ENCODE measurements at places on chromosomes 6 and 20.

GRCh38 chr6:100468016-100468622 is 3.4 kb upstream of the SIM1 start:
- DNase-seq = no peak

- DNase-seq = no peak
Measured at GRCh38 chr20:38023181-38024001, 9.9 kb downstream of the TTI1 start.

DNA sequence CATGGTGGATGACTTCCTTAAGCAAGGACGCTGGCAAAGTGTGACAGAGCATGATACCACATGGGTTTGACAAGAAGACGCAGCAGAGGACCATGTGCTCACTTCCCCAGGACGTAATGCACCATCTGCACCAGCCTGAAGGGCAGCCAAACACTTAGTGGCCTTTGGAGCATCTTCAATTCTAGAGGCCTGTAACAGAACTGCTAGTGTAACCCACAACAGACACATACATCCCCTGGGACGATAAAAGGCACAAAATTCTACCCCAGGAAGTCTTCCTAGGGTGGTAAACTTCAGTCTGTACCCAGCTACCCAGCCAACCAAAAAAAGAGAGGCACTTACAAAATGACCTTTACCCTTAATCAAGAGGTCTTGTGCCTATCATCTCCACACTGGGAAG is 9.2 kb upstream of the CPNE1 start:
- no peak for DNase-seq

DNA sequence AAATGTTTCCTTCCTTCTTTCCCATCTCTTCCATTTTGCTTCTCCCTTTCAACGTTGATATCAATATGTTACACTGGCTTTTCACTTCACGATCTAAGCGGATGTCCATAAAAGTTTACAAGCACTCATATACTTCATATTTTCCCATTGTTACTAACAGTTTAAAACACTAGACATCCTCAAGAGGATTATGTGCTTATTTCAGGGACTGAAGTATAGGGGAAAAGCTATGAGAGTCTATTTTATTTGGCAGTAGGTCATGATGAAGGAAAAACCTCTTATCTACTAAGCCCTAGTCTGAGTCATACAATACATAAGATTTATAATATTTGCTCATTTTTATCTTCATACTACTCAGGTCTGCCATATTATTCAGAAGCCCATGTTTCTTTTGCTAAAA is 20.6 kb upstream of the EPB41L2 start:
- no peak for DNase-seq

DNA sequence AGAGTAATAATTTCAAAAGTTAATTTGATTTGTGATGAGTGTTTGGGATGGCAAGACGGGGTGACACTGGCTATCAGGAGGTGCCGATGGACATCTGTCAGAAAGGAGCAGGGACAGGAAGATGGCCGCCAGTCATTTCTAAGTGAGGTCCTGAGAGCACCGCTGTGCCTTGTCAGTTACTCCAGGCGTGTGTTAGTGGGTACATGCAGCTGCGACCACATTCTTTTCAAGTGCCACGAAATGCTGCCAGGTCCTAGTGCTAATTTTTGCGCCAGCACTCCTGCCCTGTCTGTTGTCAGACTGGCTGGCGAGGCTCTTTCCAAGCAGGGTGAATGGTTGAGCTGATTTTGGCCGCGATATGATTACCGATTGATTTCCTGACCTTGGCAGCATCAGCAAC is 64.6 kb upstream of the INSM1 start:
- no peak for DNase-seq

DNA sequence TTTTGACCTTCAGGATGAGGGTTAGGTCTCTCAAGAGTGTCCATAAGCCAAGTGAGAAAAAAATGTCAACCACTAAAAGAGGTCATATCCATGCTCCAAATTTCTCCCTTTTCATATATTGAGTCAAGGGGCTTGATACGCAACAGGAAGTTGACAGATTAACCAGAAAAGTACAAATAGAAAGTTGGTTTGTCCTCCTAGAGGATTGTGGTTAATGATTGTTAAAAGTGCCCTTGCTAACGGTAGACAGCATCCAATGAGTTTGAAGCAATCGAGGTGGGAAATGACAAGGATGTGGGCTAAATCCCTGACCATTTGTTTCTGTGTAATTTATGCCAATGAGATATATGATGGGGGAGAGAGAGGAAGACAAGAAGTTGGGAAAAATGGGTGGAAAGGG is 18.1 kb upstream of the HBS1L start:
- DNase-seq = no peak

DNA sequence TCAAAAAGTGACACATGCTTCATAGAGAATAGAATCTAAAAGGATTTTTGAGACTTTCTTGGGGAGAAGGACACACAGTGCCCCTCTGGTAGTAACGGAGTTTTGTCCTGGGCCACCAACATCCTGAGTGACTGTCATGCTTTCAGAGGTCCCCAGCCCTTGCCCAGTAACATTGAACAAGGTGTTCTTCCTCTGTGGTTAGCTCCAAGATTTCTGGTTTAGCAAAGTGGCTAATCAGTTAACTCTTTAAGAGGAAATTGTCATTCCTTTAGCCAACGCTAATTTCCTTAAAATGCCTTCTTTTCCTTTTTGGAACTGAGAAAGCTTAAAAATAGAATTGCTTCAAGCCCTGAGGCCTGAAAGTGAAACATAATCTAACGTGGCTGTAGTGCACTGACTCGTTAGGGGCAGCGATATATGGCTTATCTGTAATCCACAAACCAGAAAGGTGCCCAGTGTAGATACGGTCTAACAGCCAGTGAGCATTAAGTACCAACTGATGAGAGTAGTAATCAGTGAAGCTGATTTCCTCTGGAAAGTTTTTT is 7.8 kb downstream of the E2F3 start:
- peak; percentile 75 for DNase-seq

DNA sequence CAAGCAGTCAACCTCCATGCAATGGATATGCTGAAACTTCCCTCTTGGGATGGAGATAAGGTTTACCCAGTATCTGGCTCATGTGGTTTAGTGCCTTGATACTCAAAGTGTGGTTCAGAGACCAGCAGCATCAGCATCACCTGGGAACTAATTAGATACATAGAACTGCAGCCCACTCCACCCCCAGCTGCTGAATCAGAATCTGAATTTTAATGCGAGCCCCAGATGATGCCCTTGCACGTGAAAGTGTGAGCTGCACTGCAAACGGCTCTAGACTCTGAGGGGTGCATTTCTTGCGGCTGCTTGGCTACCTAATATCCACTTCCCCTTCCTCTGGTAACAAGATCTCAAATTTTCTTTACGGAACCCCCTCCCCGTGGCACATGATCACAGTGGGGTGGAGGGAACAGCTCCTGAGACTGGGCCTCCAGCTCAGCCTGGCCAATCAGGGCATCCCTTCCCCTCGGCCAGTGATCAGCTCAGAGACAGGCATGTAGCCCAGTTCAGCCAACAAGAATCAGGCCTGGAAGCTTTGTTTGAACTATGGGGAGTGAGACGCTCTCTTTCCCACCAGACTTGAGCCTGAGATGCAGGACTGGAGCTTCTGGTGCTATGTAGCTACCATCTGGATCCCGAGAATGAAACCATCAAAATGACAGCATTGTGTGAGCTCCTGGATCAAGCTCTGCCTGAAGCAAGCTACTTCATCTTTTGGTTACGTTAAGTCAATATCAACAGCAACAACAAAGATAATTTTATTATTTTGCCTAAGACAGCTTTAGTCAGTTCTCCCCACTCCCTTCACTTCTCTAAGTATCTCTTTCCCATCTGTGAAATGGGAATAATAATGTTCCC is 12.8 kb downstream of the KCNK15 start:
- no peak for DNase-seq

DNA sequence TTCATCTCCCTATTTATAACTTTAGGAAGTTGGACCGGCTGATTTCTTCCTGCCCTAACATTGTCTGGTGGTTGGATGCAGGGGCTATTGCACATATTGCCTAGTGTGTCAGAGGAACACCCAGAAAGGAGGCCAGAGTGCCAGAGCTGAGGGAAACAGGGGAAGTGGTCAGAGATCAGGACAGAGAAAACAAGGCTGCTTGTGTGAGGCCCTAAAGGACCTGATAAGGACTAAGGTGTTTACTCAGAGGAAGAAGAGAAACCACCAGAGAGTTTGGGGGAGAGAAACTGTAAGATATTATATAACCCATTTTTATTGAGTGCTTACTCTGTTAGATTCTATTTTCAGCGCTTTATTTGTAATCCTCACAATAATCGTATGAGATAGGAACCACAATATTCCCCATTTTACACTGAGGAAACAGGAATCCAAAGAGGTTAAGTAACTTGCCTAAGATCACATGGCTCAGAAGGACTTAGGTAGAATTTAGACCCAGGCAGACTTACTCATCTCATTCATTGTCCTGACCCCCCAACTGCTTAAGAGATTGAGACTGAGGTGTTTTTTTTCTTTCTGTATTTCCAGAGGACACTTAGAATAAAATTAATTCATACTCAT is 54.0 kb upstream of the REV3L start:
- DNase-seq = peak; percentile 12

- no peak for DNase-seq
Measured at GRCh38 chr6:163753430-163753829, 338.9 kb downstream of the QKI start.

DNA sequence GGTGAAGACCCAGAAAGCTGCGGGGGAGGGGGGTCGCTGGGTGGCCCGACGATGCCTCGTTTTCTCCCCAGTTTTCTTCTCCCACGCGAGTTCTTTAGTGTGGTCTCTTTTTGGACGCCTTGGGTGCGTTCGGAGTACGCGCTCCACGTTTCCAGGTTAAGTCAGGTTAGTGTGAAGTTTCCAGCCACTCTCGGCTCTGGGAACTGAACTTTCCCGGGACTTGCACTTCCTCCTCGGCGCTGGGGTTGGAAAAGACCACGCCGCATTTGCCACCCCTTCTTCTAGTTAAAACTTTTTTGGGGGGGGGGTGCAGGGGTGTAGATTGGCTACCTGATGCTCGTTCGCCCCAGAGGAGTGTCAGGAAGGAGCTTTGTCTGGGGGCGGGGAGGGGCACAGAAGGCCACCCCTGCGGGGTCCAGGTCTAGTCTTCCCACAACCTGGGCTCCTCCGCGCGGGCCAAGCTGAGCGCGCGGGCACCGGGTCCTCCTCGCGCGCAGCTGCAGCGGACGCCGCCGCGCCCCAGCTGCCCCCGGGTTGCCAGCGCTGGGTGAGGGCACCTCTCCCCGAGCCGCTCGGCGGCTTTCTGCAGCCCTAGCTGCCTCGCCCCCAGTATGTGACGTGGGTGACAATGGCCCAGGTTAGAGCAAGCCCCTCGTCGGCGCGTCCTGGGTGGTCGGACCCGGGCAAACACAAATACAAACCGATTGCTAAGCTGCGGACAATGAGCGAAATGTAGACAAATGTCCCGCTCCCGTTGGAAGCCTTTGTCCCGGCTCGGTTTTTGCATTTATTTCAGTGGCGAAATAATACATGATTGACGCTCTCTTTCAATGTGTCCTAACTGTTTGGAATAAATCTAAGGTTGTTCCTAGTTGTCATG is 1.7 kb upstream of the NKX2-2 start:
- no peak for DNase-seq

- peak; percentile 37 for DNase-seq
Measured at GRCh38 chr20:19688031-19688806, 69.8 kb upstream of the RIN2 start.

GRCh38 chr6:7848229-7848628 is 62.4 kb downstream of the TXNDC5 start:
- peak; percentile 80 for DNase-seq

GRCh38 chr20:51800872-51801121 is 1.5 kb downstream of the SALL4 start:
- DNase-seq = no peak

GRCh38 chr6:160277546-160277945 is 18.9 kb upstream of the SLC22A2 start:
- DNase-seq = no peak

- DNase-seq = no peak
Measured at GRCh38 chr6:31007694-31008093, 2.6 kb upstream of the MUC22 start.

GRCh38 chr20:15895126-15895525 is 678.1 kb downstream of the KIF16B start:
- no peak for DNase-seq

GRCh38 chr6:53309059-53309900 is 39.5 kb downstream of the ELOVL5 start:
- DNase-seq = peak; percentile 90

DNA sequence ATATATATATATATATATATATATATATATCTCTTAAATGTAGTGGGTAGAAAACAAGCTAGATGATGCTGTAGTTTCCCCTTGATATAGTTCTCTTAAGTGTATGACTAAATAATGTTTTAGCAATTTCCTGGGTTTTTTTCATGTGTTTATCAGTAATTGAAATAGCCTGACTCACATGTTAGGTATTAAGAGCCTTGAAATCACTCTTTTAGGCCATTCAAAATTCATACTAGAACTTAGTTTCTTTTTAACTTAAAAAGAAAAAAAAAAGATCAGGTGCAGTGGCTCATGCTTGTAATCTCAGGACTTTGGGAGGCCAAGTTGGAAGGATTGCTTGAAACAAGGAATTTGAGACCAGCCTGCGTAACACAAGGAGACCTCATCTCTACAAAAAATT is 44.1 kb downstream of the NKX2-4 start:
- no peak for DNase-seq

GRCh38 chr20:6232436-6232835 is 109.6 kb upstream of the FERMT1 start:
- no peak for DNase-seq

DNA sequence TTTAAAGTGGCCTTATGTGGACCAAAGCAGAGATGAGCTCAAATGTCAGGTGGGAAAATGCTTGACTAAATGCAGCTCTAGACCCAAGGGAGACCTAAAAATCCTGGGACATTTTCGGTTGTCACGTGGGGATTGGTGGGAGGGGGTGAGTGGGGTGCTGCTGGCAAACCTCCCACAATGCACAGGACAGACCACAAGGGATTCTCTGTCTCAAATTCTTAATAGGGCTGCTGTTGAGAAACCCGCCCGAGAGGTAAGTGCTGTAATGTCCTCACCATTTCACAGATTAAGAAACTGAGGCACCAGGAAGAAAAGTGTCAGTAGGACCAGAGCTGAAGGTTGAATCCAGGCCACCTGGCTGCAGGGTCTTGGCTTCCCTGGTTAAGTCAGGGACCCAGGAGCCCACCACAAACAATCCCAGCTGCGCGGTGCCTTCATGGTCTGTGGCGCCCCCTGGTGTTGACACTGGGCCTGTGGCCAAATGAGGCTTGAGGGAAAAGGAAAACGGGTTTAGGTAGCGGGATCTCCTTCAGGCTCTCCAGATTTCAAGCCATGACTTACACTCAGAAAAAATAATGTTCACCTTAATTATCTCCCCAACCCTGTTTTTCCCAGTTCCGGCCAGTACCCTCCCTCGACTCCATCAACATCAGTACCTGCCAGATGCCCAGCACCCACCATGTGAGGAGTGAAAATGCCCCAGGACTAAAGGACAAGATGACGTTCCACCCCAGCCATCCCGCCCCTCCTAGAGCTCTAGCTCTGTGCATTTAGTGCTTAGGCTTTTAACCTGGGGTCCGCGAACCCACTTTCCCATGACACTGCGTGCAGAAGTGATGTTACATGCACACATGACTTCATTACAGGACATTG is 7.2 kb downstream of the HLA-G start:
- DNase-seq = no peak

All from MM.1S (cell line).